Stimulated activated CD4-positive, alpha-beta T cell treated with anti-CD3 and anti-CD28 coated beads, TNF-alpha, amount 100 ng/mL, for 4 hours (primary cell): ENCODE measurements at places on chromosomes 6 and 20.

DNA sequence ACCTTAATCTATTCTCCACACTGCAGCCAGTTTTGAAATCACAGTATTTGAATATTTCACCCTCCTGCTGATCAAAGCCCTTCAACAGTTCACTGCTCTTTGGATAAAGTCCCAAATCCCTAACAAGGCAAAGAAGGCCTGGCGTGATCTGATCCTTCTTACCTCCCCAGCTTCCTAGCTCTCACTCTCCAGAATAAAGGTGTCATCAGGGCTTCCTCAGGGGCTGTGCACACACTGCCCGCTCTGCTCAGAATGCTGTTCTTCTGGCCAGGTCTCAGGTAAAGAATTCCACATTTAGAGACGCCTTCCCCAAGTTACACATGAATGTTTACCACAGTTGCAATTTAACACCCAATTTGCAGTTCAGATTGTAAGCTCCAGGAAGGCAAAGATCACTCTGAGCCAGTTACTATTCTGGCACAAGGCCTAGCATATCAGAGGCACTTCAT, 58.9 kb upstream of the MCM9 start:
- no peak for DNase-seq

DNA sequence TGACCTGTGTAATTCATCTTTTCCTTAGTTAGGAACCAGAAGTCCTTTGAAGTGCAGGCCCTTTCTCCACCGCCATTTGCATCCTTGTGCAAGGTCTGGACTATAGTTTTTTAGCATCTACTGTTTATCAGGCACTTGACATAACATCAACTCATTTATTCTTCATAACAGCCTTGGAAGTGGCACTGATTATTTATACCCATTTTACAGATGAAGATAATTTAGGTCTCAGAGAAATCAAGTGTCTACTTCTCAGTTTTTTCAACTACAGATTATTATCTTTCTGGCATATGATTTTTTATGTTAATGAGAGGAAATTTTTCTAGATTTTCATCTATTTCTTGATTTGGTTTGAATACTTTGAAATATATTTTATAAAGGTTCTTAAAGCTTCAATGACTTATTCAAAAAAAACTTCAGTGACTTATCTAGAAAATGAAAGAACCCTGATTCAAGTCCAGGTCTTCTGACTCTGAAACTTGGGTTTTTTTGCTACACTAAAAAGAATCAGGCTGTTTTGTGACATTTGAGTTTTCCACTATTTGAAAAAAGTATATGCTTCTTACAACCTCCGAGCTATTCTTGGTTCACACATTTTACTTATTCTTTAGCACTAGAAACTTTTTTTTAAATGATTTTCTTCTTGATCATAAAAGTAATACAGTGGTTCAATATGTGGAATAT, 3.1 kb upstream of the UBE2J1 start:
- no peak for DNase-seq

GRCh38 chr6:28867086-28867409, 56.7 kb downstream of the TRIM27 start:
- DNase-seq: no peak

GRCh38 chr6:33248643-33248931, 23.1 kb downstream of the VPS52 start:
- DNase-seq: no peak

DNA sequence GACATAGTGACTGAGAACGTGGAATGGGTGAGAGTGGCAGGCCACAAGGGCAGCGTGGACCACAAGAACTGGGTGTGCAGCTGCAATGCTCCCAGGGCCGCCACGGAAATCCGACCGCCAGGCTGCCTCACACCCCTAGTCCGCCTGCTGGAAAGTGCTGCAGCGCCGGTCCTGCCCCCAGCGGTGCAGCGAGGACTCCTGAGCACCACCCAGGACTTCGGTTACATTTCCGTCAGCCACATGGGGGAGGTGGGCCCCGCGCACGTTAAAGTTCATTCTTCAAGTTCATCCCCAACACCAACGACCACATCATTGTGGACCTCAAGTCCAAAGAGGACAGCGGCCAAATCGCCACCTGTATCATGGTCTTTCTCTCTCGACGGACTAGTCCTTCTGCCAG, 126.1 kb upstream of the CARMIL1 start:
- DNase-seq: no peak

DNA sequence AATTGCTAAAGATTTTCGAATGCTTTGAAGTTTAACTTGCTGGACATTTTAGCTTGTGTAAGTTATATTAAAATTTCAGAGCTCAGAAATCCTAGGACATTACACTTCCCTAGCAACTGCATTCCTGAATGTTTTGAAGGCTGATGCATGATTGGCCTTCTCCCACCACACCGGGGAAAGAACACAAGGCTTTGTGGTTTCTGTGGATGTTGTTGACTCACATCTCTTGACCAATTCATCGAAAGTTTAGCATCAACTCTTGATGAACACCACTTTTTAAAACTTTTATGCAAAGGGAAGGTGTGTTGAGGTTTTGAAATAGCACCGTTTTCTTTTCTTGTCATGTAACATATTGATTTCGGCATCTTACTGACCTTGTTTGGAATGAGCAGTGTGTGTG, 81.1 kb downstream of the RIMS1 start:
- no peak for DNase-seq

DNA sequence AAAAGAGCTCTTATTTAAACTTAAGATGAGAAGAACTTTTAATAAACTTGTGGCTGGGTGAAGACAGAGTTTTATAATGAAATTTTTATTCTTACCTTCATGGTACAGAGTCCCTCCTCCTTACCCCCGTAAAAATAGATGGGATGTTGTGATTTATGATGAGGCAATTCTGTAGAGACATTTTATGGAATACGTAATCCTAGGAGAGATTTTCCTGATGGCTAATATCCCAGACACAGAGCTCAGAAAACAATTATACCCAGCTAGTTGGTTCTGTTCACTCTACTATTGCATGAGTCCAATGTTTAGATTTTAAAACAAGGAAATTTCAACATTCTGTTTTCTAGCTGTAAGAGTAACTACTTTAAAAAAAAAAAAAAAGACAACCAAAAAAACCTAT, 43.4 kb downstream of the MTHFD1L start:
- no peak for DNase-seq
